ENCODE measurements at places on chromosomes 11 and 22. TPM values are rescaled to one million over a fixed set of nuclear protein-coding genes. Genes with fewer than 3 reads are reported as not detected.

DNA sequence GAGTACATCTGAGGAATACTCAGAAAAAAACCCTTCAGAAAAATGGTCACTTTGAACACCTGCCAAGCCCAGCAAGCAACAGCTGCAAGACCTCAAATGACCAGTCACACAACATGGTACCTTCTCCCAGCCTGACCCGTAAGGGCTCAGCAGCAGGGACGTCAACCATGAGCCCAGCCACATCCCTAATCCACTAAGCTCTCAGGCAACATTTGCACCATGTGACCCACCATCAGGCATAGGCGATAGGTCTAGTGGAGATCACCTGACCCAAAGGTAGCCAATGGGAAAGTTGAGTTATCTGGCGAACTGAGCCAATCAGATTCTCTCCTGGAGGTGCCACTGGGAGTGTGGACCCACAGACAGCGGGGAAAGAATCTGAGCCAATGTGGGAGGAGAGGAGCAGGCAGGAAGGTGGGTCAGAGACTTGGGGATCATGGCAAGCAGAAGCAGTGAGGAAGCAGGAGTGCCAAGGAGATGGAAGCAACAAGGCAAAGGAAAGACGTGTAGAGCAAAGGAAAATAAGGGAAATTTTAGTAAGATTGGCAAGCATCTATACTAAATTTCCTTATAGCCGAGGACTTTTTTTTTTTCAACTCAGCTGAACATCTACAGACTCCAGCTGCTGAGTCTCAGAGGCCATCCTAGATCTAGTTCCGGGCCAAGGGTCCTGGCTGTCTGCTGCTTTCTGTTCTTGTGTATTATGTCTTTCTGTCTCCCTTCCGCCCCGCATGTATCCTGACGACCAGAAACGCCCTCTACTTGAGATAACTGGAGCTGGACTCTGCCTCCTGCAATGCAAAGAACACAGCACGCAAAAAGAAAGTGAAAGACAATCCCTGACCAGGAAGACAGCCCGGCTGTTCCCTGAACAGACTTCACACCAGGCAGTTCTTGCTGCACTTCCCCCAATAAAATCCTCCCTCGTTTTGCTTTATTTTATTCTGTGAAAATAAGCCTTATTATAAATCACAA is 11.0 kb upstream of the PLAAT2 start:
- DNase-seq, result no peak

DNA sequence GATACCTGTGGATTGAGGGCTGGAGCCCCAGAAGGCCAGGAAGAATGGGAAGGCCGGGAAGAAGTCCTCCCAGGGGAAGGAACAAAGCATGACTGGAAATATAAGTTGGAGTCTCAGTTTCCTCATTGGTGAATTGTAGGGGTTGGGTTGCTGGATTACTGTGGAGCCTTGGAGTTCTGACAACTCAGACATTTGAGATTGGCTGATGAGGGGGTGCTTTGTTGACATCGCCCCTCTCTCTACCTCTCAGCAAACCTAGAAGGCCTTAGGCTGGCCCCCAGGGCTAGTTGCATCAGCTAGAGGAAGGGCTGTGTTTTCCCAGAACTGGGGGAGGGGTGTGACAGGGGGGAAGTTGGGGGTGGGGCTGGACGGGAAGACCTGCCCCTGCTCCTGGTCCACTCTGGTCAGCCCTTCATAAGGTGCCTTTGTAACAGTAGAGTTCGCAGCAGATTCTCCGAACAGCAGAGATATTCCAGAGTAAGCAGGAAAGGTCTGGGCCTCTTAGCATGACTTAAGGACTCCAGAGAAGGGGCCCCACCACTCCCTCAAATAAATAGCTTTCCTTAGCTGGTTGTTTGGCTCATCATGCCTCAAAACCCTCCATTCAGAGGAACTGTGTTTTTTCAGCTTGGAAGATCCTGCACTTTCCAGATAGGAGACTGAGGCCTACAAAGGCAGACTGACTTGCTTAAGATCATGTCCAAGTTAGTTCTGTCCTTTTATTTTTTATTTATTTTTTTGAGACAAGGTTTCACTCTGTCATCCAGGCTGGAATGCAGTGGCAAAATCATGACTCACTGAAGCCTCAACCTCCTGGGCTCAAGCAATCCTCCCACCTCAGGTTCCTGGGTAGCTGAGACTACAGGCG is 12.5 kb upstream of the THRSP start:
- DNase-seq, result no peak

DNA sequence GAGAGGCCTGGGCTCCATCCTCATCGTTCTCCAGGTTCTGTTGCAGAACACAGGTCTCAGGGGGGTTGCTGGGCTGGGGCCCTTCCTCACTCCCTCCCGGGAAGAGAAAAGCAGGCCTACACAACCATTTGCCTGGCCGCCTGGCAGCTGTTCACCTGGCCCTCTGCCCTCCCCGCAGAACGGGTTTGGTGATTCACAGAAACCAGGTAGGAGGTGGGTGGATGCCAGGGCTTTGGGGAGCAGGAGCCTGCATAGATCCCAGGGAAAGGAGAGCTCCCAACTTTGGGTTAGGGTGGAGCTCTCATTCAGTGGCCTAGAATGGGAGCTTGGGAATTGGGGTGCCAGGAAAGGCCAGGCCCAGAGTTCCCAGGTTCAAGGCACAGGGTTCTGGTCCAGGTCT is 995 bp downstream of the TMEM134 start:
- DNase-seq, result no peak

DNA sequence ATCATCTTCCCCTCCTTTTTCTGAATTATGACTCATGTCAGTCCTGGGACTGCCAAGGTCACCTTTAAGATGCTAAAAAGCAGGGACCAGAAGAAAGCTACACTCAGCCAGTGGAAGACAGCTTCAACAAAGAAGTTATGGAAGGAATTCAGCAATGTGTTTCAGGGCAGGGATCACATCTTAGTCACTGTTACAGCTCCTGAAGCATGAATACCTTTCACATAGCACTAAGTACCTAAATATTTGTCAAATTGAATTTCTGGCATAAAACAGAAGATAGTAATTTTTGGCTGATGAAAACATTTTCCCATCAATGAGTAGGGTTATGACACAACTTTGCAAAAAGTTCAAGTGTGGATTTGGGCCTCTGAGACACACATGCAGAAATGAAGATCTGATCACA is 5.2 kb downstream of the DDB1 start:
- no peak for DNase-seq

GRCh38 chr11:29227811-29228210 is 789.0 kb downstream of the KCNA4 start:
- DNase-seq, result no peak

GRCh38 chr22:48651981-48652538 is 1175.6 kb downstream of the BRD1 start:
- DNase-seq, result no peak

The CDC42EP1 gene
- 22.4 TPM for total RNA-seq

The LBHD1 gene
- 20.2 TPM for total RNA-seq

The ANO5 gene
- 4.4 TPM for total RNA-seq

The DNAJB7 gene
- not detected for total RNA-seq

All from spleen (tissue), 13 donors.